Thymus (tissue), 14 donors: ENCODE measurements at places on chromosomes 2 and 18. TPM values are rescaled to one million over a fixed set of nuclear protein-coding genes. Genes with fewer than 3 reads are reported as not detected.
A peak's percentile ranks its signal among the peaks of the same experiment; 100 is the strongest.

The RNF144A gene
- total RNA-seq, result 8.9 TPM

The SKOR2 gene
- total RNA-seq, result not detected

The NEU2 gene
- total RNA-seq, result not detected

The CHMP3 gene
- total RNA-seq, result 55.7 TPM

The LCLAT1 gene
- 12.9 TPM for total RNA-seq

The LINC00305 gene
- 0.05 TPM for total RNA-seq

The DTNA gene
- 1.7 TPM for total RNA-seq

The CAPN14 gene
- 0.52 TPM for total RNA-seq

GRCh38 chr2:18932853-18933252 lies 343.5 kb upstream of the NT5C1B start:
- no peaks in the 10 kb centered on the region for H3K27me3 ChIP-seq
- H3K27ac ChIP-seq, result no peak overlapping the region
- no peaks in the 10 kb centered on the region for H3K4me1 ChIP-seq
- DNase-seq, result no peak

- no peaks in the 10 kb centered on the region for H3K36me3 ChIP-seq
- no peak overlapping the region for H3K4me3 ChIP-seq
- no peak overlapping the region for H3K27ac ChIP-seq
- peaks cover 63% of the 10 kb centered on the region for H3K4me1 ChIP-seq
- DNase-seq, result no peak
- no peaks in the 10 kb centered on the region for H3K27me3 ChIP-seq
These were observed 27.1 kb downstream of the PCARE start for GRCh38 chr2:29047083-29047845.

DNA sequence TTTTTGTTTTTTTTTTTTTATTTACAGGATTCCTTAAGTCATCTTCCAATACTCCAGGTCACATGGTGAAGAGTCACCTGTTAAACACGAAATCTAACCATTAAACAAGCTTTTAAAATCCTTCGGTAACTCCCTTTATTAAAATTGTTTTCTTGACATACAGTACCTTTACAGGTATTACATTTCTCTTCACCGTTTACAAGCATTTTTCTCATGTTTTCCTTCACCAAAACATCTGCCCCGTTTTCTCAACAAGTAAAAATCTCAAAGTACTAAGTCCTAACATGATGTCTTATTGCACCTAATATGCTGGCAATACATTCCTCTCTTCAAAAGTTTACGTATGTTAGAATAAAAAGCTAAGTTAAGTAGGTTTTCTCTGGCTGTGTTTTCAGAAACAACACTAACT lies 1.1 kb downstream of the PUM2 start:
- no peaks in the 10 kb centered on the region for H3K36me3 ChIP-seq
- no peak for DNase-seq
- no peaks in the 10 kb centered on the region for H3K27me3 ChIP-seq
- peaks cover 36% of the 10 kb centered on the region for H3K4me1 ChIP-seq
- H3K4me3 ChIP-seq, result peak overlapping the region; percentile 86

GRCh38 chr2:195622966-195623365 lies 34.1 kb upstream of the SLC39A10 start:
- H3K4me1 ChIP-seq, result no peaks in the 10 kb centered on the region
- DNase-seq, result no peak
- H3K27me3 ChIP-seq, result no peaks in the 10 kb centered on the region

DNA sequence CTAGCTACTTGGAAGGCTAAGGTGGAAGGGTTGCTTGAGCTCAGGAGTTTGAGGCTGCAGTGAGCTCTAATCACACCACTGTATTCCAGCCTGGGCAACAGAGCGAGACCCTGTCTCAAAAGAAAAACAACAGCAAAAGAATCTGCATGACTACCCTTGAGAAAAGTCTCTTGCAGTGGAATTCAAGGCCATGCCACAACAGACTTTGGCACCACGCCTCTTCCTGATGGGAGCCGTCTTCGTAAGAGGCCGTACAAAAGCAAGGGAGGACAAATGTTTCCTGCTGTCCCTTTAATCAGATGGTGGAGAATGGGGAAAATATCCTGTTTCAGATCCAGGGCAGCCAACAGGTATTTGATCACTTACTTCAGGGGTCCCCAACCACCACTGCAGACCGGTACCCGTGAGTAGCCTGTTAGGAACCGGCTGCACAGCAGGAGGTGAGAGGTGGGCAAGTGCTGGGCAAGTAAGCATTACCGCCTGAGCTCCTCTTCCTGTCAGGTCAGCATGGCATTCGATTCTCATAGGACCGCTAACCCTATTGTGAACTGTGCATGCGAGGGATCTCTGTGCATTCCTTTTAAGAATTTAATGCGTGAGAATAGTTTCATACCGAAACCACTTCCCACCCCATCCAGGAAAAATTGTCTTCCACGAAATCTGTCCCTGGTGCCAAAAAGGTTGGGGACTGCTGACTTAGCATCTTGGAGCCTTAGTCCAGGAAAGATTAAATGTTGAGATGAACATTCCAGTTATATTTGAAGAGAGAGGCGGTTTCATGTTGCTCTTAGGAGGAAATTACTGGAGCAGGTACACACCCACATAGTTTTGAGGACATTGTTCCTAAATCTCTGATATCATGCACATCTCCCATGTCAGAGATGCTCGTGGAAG lies 94.4 kb upstream of the XPO1 start:
- H3K27me3 ChIP-seq, result no peaks in the 10 kb centered on the region
- DNase-seq, result no peak
- no peak overlapping the region for H3K4me3 ChIP-seq
- no peak overlapping the region for H3K27ac ChIP-seq
- H3K4me1 ChIP-seq, result no peaks in the 10 kb centered on the region
- H3K36me3 ChIP-seq, result no peaks in the 10 kb centered on the region

- no peak overlapping the region for H3K4me3 ChIP-seq
- H3K27ac ChIP-seq, result peak overlapping the region; percentile 4
- no peaks in the 10 kb centered on the region for H3K36me3 ChIP-seq
- DNase-seq, result peak; percentile 18
These were observed 19.4 kb downstream of the DOK1 start for GRCh38 chr2:74573747-74574562.

GRCh38 chr2:28173377-28173776 lies 219.3 kb upstream of the FOSL2 start:
- H3K27me3 ChIP-seq, result no peaks in the 10 kb centered on the region
- no peak overlapping the region for H3K4me3 ChIP-seq
- DNase-seq, result no peak
- H3K4me1 ChIP-seq, result no peaks in the 10 kb centered on the region
- no peaks in the 10 kb centered on the region for H3K36me3 ChIP-seq

DNA sequence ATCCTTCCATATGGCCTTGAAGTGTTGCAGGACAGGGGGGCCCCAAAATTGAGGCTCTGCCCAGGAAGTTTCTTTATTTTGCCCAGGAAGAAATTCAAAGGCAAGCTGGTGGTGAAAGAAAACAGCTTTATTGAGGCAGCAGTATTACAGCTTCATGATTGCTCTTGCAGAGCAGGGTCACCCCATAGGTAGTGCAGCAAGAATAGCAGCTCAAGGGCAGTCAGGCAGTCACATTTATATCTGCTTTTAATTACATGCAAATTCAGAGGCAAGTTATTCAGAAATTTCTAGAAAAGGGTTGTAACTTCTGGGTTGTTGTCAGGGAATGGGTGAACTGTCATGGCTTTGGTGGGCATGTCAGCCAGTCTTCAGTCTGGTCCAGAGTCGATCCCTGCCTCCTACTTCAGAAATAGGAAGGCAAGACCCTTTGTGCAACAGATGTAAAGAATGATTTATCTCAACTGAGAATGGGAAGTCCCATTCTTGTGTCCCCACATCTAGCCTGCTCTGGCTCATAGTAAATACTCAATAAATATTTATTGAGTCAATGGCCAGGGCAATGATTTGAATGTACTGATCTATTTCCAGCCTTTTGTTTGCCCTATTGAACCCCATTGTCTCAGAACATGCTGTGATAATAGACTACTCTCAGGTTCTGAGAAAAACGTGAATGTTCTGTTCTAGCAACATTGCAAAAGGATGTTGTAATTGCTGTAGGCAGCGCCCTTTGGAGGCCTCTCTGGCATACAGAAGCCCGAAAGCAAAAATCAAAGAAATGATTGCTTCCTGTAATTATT lies 129.8 kb downstream of the MYO3B start:
- no peak overlapping the region for H3K27ac ChIP-seq
- H3K4me3 ChIP-seq, result no peak overlapping the region
- H3K27me3 ChIP-seq, result no peaks in the 10 kb centered on the region
- no peaks in the 10 kb centered on the region for H3K36me3 ChIP-seq
- DNase-seq, result no peak
- H3K4me1 ChIP-seq, result no peaks in the 10 kb centered on the region

DNA sequence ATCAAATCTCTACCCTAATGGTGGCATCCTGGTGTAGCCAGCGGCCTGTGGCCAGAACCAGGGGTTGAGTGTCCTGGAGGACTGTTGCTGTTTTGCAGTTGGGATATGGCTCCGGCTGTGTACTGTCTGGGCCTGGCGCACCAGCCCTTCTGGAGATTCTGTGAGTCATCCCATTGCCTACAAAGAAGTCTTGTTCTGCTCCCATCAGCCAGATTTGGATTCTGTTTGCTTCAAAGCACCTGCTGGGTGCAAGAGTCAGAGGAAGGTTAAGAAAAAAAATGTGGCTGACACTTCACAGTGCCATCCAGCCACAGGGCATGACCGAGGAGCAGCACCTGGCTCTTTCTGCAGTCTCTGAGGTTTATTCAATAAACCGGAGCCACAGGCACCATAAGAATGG lies 41.0 kb upstream of the ASAP2 start:
- H3K4me1 ChIP-seq, result no peaks in the 10 kb centered on the region
- no peak overlapping the region for H3K4me3 ChIP-seq
- H3K36me3 ChIP-seq, result no peaks in the 10 kb centered on the region
- H3K27me3 ChIP-seq, result no peaks in the 10 kb centered on the region
- no peak overlapping the region for H3K27ac ChIP-seq

DNA sequence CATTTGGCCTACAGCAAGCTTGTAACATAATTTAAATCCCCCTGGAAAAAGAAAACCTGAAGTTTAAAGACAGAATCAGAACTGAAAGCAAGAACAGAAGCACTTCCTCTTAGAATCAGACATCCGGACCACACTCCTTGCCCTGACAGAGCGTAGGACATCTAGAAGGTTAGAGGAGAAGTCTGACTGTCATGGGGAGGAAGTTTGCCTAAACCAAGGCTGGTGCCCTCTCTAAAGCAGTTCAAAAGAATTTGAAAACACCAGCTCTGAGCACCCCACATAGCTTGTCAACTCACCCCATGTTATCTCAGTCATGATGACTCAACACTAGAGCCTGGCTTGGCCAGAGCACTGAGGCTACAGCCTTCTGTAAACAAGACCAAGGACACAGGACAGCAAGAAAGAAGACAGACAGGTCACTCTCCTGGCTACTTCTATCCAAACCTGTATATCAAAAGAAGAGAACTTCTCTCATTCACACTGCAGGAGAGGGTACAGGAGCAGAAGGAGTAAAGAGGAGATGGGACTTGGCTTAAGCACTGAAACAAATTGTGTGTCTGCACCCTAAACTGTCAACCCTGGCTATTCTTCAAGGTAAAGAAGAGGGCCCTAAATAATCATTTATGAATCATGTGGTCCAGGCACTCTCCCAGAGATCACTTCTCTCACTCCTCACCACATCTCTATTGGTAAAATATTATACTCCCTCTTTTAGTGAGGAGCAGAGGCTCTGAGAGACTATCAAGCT lies 198.6 kb downstream of the MEMO1 start:
- no peaks in the 10 kb centered on the region for H3K27me3 ChIP-seq
- H3K4me3 ChIP-seq, result no peak overlapping the region
- H3K36me3 ChIP-seq, result no peaks in the 10 kb centered on the region

DNA sequence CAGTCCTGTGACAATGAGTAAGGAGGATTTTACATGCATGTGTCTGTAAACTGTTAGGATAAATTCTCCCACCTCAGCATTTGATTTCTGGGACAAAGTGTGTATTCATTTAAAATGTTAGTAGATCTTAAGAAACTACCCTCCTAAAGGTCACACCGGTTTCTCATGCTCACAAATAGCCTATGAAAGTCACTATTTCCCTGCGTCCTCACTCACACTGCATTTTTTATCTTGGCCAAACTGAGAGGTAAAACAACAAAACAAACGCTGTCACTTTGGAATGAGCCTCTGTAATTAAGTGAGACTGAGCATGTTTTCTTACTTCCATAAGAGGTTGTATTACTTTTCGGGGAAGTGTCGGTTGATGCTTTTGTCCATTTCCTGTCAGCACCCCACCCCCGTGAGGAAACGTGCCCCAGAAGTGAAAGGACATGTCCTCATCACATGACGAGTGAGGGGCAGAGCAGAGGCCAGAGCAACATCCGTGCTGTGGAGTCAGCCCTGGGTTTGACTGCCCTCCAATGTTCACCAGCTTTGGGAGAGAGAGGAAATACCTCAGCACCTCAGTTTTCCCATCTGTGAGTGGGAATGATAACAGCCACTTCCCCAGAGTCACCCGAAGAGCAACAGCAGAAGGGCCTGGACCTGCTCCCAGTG lies 3.1 kb downstream of the GYPC start:
- H3K27me3 ChIP-seq, result no peaks in the 10 kb centered on the region
- no peak for DNase-seq
- H3K27ac ChIP-seq, result peak overlapping the region; percentile 92
- peak overlapping the region; percentile 9 for H3K4me3 ChIP-seq

- DNase-seq, result no peak
- H3K4me3 ChIP-seq, result no peak overlapping the region
- no peaks in the 10 kb centered on the region for H3K36me3 ChIP-seq
- H3K27me3 ChIP-seq, result no peaks in the 10 kb centered on the region
- H3K27ac ChIP-seq, result no peak overlapping the region
- no peaks in the 10 kb centered on the region for H3K4me1 ChIP-seq
These were observed 1495.2 kb upstream of the NXPH2 start for GRCh38 chr2:140275427-140275826.

GRCh38 chr2:110837446-110838409 lies 105.4 kb downstream of the ACOXL start:
- no peaks in the 10 kb centered on the region for H3K36me3 ChIP-seq
- H3K27ac ChIP-seq, result no peak overlapping the region
- no peak overlapping the region for H3K4me3 ChIP-seq
- H3K4me1 ChIP-seq, result peaks cover 62% of the 10 kb centered on the region
- DNase-seq, result no peak

- H3K27ac ChIP-seq, result no peak overlapping the region
- no peaks in the 10 kb centered on the region for H3K4me1 ChIP-seq
- no peak overlapping the region for H3K4me3 ChIP-seq
These were observed 461.4 kb downstream of the TGIF1 start for GRCh38 chr18:3911413-3911812.

DNA sequence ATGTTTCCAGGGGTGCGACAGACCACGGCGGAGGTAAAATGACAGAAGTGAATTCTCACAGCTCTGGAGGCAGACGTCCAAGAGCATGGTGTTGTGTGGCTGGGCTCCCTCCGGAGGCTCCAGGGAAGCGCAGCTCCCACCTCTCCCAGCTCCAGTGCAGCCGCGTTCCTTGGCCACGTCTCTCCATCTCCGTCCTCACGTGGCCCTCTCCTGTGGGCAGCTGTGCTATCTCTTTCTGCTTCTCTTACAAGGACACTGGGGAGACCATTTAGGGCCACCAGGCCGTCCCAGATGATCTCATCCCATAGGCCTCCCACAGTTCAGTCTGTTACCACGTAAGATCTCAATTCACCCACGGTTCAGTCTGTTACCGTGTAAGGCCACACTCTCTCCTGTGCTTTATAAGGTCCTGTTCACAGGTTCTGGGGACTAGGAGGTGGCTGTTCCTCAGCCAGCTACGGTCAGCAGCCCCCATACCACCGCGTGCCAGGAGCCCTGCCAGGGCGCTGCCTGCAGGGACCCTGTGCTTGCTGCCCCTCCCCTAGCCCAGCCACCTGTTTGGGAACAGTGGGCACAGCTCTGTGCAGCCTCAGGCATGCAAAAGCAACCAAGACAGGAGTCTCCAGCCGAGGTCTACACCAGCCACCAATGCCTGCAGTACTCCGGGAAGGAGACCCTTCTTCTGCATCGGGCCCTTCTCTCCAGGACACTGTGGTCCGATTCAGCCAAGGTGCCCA lies 2.9 kb upstream of the MAB21L4 start:
- H3K27ac ChIP-seq, result no peak overlapping the region
- no peak overlapping the region for H3K4me3 ChIP-seq
- DNase-seq, result no peak
- H3K4me1 ChIP-seq, result no peaks in the 10 kb centered on the region
- H3K36me3 ChIP-seq, result no peaks in the 10 kb centered on the region
- no peaks in the 10 kb centered on the region for H3K27me3 ChIP-seq
